ENCODE measurements at places on chromosomes 2 and 18.

GRCh38 chr2:237060534-237061312 lies 25.0 kb upstream of the COPS8 start:
- DNase-seq: no peak

GRCh38 chr18:45916302-45916701 lies 50.8 kb downstream of the EPG5 start:
- DNase-seq: no peak

GRCh38 chr2:191222507-191222906 lies 22.7 kb upstream of the MYO1B start:
- no peak for DNase-seq

DNA sequence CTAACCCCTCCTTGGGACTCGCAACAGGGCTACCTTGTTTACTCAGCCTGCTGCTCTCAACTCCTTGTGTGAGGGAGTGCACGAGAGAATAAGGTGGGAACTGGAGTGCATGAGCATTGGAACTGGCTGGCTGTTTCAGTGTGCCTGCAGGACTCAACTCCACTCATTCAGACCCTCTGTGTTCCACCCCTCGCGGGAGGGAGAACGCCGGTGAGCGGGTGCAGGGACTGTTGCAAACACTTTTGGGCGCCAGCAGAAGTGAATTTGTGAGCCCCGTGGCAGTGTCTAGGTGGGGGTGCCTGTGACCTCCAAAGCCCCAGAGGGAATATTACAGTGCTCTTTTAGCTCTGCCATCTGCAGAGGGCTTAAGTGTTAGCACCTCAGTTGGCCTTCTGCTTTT lies 1978.3 kb upstream of the PIK3C3 start:
- no peak for DNase-seq

DNA sequence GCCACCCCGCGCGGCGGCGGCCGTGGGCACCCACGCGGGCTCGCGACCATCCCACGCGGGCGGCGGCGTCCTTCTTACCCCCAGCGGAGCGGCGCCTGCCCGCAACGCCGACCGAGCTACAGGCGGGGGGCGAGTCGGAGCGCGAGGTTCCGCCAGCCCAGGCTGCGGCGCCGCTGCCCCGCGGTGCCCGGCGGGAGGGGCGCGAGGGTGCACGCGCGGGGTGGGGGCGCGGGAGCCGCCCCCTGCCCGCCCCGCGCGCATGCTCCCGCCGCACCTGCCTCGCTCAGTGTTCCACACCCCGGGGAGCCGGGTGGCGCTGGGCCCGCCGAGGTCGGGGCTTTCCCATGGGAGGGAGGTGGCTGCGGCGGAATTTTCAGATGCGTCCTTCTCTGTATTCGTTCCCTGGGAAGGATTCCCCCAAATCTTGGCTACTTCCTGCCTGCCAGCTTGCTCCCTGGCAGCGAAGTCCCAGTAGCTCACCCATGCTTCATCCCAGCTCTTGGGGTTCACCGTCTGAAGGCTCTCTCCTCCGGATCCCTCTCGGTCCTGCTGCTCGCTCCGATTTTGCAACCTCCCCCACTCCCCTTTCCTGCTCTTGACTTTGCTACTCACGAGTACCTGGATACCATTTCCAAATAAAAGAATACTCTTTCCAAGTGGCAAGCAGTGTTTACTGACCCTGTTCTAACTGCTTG lies at the start of gene L3MBTL4:
TSS of gene L3MBTL4 (minus strand) at position 189 of the 695 bp plus-strand sequence. CDS start 103,286 bp downstream, outside the sequence.
- DNase-seq: no peak

DNA sequence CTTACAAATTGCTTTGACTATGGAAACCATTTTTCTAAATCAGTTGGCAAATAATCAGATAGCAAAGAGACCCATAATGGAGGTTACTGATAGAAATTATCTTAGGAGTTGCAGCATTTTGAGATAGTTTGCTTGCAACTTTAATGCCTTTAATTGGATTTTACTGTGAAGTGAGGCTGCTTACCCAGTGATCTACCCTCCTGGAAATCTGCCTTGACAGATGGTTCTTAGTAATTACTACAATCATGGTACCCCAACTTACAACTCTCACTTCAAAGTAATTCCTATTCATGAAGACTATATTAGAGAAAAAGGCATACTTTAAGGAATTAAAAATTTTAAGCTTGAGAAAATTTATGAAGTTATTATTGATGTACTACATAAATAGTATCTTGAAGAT lies 1288.6 kb upstream of the CDH2 start:
- DNase-seq: no peak

DNA sequence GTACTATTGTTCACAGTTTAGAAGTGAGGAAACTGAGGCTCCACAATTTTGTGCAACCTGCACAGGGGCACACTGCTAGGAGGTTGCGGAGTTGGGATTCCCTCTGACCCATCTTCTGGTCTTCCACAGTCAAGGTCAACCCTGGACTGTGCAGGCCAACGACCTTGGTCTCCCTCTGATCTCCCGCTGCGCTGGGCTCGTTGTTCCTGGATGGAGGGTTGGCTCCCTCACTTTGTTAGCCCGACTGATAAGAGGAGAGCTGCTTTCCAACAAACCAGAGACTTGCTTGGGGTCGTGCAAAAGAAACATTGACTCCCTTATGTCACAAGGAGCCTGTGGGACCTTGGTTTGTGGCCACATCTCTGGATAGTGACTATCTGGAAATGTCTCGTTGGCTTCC lies 187.6 kb downstream of the MYCN start:
- no peak for DNase-seq

- DNase-seq: no peak
These were observed 83.8 kb downstream of the EPHA4 start for GRCh38 chr2:221488136-221488807.

- DNase-seq: peak; percentile 29
These were observed 130.6 kb upstream of the HAAO start for GRCh38 chr2:42922790-42923579.

- no peak for DNase-seq
These were observed 449 bp upstream of the ATRAID start for GRCh38 chr2:27211241-27211942.

DNA sequence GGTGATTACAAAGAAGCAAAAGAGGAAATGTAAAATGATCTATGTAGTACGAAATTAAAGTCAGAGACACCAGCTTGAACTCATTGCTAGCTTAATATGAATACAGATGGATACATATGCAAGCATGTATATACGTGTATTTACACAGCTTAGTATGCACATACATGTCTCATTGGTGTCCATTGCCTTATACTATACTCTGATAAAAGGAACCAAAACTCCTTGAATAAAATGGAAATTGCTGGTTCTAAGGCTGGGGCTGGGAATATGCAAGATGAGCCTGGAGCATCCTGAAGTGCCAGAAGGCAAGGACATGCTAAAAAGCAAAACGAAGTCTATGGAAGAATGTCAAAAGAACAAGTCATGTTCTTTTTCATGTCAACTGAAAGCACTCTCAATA lies 1424.4 kb upstream of the SLC39A10 start:
- no peak for DNase-seq

GRCh38 chr2:113203217-113203530 lies 29.4 kb downstream of the PSD4 start:
- DNase-seq: no peak

DNA sequence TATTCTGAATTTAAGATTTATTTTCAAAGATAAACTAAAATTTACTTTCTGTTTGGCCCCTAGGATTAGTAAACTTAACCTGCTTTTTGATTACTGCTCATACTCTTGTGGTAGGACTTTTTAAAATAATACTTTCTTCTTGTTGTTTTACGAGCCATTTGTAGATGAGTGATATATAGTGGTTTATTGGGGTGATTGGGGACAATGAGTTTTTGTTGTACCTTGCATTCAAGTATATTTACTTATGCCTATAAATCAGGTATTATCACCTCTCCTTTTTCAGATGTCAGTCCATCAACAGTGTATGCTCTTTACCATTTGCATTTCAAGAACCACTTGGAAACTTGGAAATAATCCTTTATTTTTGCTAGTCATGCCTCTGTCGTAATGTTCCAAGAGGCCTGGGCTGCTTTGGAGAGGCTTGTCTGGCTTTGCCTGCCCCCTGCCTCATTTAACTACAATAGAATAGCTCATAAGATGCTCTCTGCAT lies 131.3 kb downstream of the COMMD1 start:
- DNase-seq: no peak

GRCh38 chr2:159066541-159067156 lies 98.2 kb downstream of the TANC1 start:
- DNase-seq: no peak

GRCh38 chr2:121095257-121096080 lies 189.5 kb downstream of the TFCP2L1 start:
- no peak for DNase-seq

DNA sequence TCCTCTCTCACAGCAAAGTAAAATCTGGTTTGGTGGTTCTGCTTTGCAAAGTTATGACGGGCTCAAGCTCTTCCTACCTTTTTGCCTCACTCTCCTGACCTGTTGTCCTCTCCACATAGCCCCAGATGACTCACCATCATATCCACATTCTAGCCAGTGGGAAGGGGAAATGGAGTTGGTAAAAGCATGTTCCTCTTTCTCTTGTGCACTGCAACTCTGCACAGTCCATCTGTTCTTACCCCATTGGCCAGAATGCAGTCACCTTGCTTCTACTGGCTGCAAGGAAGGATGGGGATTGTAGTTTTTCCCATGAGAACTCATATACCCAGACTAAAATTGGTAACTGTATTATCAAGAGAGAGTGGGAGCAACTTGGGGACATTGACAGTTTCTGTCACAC lies 50.4 kb upstream of the SMIM21 start:
- DNase-seq: no peak

GRCh38 chr2:152330235-152330866 lies 4.6 kb upstream of the FMNL2 start:
- no peak for DNase-seq

GRCh38 chr2:104752504-104752903 lies 101.4 kb upstream of the POU3F3 start:
- no peak for DNase-seq

GRCh38 chr2:10919410-10919770 lies 7.7 kb downstream of the KCNF1 start:
- DNase-seq: no peak

GRCh38 chr2:164655750-164656149 lies 34.5 kb upstream of the GRB14 start:
- DNase-seq: no peak

- no peak for DNase-seq
These were observed 232.7 kb downstream of the DYSF start for GRCh38 chr2:71685941-71686611.

DNA sequence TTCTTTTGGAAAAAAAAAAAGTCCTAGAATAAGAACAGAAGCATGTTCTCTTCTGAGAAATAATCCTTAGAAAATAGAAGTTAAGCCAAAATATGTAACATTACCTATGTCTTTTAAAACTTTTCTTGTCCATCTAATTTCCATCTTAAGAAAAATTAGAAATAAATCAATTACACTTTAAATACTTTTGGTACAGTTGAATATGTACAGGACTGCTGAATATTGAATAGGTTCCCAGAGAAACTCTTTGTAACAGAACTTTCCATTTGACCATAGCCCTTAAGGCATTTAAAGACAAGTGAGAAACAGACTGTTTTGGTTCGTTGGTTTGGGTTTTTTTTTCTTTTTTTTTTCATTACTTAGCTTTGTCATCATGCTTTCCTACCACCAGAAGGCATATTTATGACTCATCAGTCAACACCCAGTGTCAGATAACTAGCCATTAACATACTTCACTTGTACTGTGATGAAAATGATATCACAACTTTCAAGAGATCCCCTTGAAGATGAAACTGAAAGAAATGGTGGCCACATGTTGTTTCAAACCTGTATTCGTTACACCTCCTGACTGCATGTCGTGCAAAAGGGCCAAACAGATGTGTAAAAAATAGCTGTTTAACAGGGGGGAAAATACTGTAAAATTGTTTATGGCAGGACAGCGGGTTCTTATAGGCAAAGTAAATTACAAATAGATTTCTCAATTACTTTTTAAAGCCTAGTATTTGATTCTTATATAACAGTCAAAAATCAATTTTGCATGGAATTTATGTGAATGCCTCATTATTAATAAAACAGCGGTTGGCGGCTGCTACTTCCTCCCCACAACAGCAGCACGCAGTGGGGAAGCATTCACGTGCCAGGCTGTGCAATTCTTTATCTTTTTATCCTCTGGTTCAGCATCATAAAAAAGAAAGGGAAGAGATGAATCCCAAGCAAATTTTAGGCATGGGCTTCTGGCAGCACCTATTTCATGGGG lies 280.7 kb upstream of the HNRNPA3 start:
- DNase-seq: peak; percentile 27

- no peak for DNase-seq
These were observed 122.2 kb downstream of the TANC1 start for GRCh38 chr2:159090514-159091201.

DNA sequence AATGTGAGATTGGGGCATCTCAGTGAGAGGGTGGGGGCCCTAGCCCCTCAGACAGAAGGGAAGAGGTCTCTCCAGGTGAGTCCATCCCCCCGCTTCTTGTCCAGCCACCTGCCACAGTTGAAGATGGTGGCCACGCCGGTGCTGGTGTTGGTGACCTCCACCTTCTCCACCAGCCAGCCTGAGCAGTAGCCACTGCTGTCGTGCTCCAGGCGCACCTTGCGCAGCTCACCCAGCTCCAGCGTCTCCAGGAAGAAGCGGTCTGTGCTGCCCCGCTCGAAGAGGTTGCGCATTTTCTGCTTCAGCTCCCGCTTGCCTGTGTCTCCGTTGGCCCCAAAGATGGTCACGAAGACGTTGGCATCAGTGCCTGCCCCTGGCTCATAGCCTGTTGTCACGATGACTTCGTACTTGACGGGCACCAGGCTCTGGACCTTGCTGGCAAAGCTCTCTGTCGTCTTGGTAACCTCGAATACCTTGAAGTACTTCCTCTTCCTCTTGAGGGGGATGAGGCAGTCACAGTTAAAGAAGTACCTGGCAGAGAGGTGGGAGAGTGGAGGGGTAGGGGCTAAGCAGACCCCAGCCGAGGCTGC lies 179.5 kb downstream of the LOXHD1 start:
- no peak for DNase-seq

- no peak for DNase-seq
These were observed 52.9 kb downstream of the ANKRD12 start for GRCh38 chr18:9189491-9189890.

GRCh38 chr2:151649966-151650365 lies 84.3 kb downstream of the NEB start:
- DNase-seq: no peak

DNA sequence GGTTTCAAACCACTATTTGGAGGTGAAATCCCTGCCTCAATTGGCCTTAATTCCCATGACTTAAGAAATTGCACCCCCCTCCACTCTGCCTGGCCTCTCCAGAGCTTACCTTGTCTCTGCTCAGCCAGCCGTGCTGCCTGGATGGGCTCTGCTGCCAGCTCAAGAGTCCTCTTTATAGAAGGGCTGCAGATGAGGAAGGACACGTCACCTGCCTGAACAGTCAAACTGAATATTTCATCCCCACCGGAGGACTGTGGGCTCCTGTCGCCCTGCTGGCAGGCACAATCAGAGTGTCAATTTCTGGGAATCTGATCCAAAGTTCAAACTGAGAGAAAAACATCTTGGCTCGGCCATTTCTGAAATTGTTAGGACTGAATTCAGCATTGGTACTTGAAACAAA lies at the start of gene OTOS:
TSS of gene OTOS (minus strand) at position 148 of the 400 bp plus-strand sequence. CDS start 332 bp downstream, outside the sequence.
- DNase-seq: no peak

DNA sequence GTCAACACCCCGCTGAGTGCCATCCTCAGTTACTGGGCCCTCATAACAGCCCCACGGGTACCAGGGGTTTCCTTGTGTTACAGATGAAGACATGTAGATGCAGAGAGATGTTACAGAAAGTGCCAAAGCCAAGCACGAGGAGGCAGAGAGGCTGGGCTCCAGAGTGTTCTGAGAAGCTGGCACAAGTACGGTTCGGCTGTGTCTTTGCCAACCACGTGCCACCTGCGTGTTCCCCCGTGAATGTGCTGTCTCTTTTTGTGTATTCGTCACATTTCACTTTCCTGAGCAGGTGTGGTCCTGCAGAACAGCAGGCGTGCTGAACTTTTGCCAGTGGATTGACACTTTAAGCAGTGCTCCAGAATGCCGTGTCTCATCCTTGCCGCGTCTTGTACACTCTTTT lies 124.6 kb downstream of the NCK2 start:
- DNase-seq: no peak
